Stimulated activated CD8-positive, alpha-beta memory T cell treated with anti-CD3 and anti-CD28 coated beads, Interleukin-15, amount 100 ng/mL, for 1 hour (primary cell): ENCODE measurements at places on chromosomes 5 and 9.

GRCh38 chr9:131627648-131628458, 82.5 kb downstream of the PRRT1B start:
- DNase-seq = peak; percentile 14

GRCh38 chr5:14528115-14528514, 53.5 kb upstream of the OTULINL start:
- DNase-seq = no peak

DNA sequence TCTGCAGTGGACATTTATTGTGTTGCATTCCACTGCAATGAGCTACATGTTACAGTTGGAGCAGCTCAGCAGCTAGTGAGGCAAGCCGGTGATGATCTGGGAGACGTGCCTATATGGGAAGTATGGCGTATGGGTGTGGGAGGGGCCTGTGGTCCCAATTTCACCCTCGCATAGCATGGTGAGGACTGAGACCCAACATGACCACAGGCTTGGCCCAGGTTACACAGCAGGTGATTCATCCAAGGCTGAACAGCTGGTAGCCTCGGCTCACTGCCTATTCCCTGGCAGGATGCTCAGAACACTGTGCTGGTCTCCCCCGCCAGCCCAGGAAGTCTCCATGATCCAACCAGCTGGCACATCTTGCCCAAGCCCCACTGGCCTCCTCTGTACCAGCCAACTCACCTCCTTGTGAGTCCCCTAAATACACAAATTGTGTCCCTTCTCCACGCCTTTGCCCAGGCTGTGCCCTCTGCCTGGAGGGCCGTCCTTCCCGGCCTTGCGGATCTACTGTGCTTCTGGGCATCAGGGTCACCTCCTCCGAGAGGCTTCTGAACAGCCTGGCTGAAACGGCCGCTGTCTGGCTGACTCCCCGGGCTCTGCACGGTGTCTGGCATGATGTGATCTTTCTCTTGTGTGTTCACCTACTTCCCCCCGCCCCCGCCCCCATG, 81.4 kb downstream of the NSUN2 start:
- DNase-seq = no peak

DNA sequence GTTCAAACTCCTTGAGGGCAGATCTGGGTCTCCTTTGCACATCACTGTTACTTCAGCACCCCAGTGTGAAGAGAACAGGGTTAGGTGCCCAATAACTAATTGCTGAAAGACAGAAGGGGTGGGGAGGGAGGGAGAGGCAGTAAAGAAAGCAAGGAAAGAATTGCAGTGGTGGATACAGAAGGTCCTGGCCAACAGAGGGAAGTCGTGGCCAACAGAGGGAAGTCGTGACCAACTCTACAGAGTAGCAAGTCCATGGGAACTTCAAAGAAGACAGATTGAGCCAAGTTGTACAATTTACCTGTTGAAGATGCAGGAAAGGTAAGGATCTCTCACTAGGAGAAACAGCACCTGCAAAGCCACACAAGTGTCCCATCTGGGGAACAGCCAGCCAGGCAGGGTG, 27.0 kb downstream of the CCNJL start:
- DNase-seq = no peak

DNA sequence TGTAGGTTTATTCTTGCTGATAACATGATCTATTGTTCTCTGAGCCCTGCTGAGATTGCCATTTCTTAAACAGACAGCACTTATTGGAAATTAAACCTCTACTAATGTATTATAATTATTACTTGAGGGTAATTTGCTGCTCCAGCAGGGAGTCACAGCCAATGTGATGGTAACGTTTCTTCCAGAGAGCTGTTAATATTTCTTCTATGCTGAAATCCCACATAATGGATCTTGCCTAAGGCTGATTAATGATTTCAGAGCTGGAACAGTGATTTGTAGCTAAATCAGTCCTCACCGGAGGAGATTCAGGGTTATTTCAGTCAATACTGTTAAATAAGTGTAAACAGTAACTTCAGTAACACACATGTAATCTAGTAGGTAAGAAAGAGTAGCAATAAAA, 170.1 kb downstream of the CDH12 start:
- no peak for DNase-seq

DNA sequence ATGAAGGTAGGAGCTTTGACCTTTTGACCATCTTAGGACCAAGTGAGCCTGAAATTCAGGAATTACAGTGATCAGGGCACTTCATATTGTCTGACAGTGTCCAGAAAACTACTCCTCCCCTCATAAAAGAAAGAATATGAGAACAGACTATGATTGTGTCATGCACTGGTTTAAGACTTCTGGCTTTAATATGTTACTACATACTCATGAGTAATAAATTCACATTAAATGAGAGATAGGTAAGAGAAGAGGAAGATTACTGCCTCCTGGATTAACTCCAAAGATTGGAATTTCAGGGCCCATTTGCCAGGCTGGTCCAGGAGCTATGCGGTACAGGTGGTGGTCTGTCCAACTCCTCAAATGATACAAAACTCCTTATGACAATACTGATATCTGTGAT, 213.5 kb upstream of the ADRA1B start:
- no peak for DNase-seq

DNA sequence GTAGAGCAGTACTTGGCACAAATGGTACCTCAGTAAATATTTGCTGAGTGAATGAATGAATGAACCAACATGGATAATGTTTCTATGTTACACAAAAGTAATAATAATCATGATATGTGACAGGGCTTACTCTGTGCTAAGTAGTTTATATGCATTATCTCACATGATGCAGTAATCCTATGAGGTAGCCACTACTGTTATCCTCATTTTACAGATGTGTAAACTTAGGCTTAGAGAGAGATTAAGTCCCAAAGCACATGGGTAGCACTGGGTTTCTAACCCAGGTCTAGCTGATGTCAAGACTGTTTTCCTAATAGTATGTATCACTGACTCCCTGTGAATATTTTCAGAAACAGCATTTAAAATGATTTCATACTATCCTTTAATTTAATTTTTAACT, 44.1 kb upstream of the VDAC1 start:
- no peak for DNase-seq

DNA sequence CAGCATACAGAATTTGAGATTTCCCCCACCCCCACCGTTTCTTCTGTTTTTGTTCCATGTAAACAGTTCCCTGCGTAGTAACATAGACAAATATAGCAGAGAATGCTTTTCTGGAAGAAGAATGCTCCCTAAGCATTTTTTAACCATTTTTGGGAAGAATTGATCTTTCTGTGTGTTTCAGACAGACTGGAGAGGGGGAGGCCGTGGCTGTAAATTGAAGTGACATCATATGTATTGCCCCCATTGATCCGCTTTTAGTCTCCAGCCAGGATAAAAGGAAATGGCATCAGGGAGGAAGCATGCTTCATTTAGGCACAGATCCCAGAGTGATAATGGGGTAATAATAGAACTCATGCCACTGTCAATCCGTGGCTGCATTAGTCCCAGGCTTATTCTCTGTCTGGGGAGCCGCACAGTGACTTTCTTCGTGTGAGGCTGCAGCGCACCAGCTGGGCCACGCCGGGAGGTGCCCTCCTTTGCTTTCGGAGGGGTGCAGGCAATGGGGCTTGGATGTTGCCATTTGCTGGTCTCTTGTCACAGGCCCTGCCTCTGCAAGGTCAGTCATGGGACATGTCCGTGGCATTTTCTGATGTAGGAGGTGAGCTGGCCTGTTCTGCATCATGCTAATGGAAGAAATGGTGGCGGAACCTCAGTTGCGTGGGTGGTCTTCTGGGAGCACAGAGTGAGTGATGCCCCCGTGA, 261.5 kb downstream of the FANCC start:
- no peak for DNase-seq

DNA sequence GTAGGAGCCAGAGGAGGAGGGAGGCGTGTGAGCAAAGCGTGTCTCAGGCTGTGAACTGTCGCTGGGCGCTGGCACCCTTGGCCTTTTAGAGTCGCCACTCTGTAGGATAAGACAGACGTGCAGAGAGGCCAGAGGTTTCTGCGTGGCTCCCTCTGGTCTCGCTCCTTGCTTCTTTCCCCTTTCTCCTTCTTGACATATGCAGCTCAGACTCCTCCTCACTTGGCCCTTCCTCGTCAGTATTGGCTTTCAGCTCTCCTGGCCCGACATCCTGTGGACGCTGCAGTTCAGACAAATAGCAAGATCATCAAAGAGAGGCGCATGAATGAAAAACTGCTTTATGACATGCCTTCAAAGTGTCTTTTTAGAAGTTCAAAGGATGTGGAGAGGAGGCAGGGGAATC, 116.8 kb upstream of the SPRY4 start:
- no peak for DNase-seq

- DNase-seq = no peak
These were observed 9.4 kb upstream of the TENT4A start for GRCh38 chr5:6703806-6704205.

DNA sequence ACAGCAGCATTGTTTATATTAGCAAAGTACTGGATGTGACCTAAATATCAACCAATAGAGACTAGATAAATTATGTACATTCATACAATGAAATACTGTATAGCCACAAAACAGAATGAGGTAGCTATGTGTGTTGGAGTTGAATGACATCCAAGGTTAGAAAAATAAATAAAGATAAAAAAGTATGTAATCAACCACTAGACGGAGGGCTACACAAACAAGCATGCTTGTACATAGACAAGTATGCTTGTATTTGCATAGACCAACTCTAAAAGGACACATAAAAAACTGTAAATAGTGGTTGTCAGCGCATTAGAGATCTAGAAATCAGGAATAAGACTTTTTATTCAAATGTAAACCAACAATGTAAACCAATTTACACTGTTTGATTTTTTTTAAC, 3.0 kb downstream of the FEM1C start:
- no peak for DNase-seq

GRCh38 chr5:17081142-17081541, 136.3 kb upstream of the BASP1 start:
- no peak for DNase-seq

GRCh38 chr5:16626696-16627264, 10.0 kb upstream of the RETREG1 start:
- DNase-seq = no peak

DNA sequence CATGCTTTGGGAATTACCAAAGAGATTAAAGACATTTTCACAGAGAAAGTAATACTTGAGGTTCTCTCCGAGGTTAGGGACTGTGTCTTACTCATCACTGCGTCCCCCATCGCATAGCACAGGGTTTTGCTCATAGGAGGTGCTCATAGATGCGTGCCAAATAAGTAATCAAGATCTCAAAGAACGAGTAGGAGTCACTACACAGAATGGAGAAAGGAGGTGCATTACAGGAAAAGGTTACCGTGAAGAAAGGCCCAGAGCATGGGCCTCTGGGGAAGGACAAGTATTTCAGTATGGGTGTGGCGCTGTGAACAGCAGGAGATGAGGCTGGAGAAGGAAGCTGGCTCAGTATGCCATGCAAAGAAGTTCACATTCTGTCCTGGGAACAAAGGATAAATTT, 182.4 kb downstream of the ACTL7B start:
- DNase-seq = no peak

DNA sequence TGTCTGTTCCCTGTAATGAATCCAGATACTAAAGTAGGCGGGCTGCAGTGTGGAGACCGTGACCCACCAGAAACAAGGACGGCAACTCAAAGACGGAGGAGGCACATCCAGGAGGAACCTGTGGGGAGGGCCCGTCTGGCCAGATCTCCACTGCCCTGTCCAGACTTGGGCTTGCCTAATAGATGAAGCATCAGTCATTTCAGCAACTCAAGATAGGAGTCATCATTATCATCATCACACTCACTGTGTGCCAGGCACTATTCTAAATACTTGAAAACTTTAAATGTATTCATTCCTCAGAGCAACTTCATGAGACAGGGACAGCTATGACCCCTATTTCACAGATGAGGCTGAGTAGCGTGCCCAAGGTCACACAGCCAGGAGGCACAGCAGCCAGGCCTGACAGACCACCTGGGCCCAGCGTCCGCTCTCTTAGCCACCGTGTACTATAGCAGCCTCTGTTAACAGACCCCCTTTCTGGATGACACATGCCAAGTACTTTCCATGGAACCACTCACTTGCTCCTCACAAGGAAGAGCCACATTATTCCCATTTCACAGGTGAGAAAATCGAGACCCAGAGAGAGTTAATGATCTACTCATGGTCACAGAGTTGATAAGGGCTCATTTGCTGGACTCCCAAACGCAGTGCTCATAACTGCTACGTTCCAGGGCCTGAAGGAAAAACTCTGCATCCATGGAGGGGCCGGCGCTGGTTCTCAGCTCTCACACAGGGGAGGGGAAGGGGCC, 4.9 kb upstream of the IL4 start:
- no peak for DNase-seq

- DNase-seq = no peak
These were observed 74.5 kb upstream of the PANK3 start for GRCh38 chr5:168653626-168654025.

- no peak for DNase-seq
These were observed 68.6 kb upstream of the LMX1B start for GRCh38 chr9:126545106-126545505.

- DNase-seq = no peak
These were observed 162.9 kb downstream of the NTRK2 start for GRCh38 chr9:84832453-84832852.

DNA sequence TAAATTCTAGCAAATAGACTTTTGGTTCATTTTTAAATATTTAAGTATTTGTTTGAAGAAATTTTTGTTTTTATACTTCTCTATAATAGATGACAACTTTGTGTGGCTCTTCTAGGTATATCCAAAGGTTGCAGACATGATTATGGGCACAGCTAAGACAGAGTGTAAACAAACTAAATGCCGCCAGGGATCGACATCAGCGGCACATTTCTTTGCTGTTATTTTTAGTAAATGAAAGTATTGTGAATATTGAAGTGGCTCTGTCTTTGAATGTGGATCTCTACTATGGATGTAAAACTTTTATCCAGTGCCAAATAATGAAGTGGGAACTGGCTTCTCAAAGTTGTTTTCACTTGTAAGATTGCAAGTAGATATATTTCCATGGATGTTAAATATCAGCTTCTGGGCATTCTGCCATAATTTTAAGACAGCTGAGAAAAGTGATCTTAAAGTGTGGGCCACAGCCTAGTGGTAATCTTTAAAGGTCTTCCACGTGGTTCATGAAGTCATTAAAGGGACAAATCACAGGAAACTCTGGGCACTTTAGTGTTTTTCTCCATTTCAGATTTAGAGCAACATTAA, 589.9 kb downstream of the ZNF608 start:
- no peak for DNase-seq

DNA sequence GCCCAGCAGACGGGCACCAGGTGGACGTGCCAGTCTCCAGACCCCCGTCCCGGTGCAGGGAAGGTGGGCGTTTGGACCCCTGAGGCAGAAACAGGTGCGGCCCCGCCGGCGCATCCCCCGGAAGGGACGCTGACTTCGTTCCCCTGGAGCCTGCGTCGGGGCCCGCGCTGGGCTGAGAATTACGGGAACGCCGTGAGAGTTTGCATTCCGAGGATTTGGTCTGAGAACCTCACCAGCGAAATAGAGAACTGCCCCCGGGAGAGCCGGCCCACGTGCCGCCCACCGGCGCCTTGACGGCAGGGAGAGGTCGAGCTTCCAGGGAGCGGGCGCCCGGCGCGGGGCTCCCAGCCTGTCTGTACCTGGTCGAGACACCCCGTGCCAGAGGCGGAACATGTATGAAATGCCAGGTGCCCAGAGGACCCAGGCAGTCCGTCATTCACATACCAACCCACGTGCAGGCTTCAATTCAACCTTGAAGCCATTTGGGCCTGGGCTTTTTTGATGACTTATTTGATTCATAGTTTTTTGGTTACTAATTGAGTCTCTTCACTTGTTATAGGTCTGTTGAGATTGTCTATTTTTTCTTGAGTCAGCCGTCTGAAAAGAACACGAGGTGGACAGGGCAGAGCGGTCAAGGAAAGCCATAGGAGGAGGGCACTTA, 877 bp upstream of the CAMSAP1 start:
- no peak for DNase-seq

GRCh38 chr5:118115791-118116190, 872.6 kb downstream of the DTWD2 start:
- no peak for DNase-seq

GRCh38 chr5:172630986-172631385, 10.1 kb upstream of the NEURL1B start:
- DNase-seq = no peak
